Thoracic aorta (tissue), 2 donors: ENCODE measurements at places on chromosomes 13 and 19.

DNA sequence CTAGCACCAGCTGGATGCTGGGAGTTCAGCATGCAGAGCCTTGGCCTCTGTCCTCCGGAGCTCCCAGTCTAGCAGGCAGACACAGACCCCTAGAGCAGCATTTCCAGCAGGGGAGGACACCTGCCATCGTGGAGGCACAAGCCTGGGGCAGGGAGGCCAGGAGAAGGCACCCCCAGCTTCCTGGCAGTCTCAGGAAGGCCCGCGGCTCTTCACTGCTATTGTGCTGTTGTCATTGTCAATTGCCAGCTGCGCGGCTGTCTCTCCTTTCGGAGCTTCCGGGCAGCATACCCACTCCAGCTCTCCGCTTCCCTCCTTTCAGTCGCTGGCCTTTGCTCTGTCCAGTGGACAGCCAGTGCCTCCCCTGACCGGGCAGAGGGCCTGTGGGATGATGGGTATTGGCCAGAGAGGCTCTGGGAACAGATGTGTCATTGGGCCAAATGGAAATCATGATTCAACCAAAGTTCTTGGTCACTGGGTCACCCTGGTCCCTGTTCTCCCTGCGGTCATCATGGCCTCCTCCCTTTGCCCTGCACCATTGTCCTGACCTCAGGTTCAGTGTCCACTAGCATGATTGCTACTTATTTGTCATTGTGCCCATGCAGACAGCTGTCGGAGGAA lies 93.0 kb downstream of the SLC7A1 start:
- no peak for DNase-seq

DNA sequence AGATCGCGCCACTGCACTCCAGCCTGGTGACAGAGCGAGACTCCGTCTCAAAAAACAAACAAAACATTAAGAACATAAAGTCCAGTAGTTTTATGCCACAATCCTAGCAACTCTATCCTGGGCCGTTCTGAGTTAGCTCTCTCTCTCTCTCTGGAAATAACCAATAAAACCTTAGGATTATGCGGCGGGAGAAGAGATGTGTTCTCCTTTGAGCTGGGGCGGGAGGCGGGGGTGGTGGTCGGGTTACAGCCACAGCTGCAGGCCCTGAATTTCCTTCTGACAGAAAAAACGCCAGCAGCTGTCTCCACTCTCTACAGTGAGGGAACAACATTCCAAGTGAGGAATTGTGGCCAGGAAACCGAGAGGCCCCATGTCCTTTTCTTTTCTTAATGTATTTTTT lies 9.1 kb upstream of the PNMA8A start:
- DNase-seq: no peak

DNA sequence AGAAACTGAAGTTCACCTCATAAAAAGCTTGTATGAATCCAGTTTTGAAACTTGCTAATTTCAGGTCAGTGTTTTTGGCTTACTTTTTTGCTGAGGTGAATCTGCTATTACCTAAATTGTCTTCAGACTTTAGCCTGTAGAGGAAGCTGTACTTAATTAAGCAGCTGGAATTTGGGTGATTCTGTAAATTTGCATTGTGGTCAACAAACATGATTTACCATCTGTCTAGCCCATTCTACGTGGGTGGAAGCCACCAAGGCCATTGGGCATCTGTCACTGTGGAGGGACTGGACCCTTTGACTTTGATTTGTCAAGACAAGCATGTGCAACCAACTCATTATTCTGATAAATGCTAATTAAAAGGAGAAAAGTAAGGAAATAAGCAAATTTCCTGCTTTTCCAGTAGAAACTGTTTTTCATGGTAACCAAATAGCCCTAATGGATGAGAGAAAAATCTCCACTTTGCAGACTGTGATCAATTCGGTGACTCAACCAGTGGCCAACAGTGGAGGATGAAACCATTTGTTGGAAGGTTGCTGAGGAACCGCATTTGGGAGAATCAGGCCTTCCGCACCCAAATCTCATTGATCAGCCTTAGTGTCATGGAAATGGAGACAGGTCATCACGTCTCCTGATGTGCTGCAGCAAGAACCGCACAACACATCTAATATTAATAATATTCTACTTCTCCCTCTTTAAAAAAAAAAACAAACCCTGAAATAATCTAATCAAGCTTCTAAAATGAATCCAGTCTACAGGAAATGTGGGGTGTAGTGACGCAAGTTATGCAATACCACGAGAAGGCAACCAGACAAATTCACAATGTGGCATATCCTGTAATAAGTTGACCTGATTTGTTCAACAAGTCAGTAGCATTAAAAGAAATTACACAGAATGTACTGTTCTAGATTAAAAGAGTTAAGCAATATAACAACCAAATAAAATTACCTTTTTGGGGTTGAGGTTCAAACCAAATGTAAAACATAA lies 54.3 kb downstream of the GARRE1 start:
- DNase-seq: no peak

- DNase-seq: no peak
These were observed 82.4 kb downstream of the RYR1 start for GRCh38 chr19:38515896-38516295.

DNA sequence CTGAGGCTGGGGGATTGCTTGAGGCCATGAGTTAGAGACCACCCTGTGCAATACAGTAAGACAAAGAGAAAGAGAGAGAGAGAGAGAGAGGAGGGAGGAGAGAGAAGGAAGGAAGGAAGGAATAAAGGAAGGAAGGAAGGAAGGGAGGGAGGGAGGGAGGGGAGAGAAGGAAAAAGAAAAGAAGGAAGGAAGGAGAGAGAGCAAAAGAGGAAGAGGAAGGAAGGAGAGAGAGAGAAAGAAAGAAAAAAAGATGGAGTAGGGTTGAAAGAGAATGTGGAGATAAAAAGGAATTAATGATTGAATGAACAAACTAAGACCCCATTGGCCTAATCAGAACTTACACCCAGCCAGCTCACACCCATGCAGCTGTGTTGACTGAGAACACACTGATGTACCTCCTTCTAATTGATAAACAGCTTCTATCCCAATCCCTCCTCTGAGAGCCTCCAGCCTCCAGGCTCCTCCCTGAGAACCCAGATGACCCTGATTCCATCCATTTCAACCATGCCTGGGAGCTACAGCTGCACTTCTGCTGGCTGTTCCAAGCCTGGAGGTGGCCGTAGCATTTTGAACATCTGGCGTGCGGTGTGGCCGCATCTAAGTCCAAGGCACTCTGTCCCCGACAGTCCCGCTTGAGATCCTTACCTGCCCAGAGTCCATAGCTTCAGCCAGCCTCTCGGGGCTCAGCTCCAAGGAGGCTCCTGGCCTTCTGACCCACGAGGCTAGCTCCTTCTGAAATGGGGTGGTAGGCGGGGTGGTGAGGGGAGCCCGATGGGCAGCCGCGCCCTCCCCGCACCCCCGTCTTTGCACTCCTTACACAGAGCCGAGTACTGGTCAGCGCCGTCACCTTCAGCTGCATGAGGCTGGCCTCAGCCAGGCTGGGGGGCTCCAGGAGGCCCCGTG lies 1.1 kb downstream of the PRODH2 start:
- no peak for DNase-seq

GRCh38 chr19:7199613-7200533 lies 94.3 kb downstream of the INSR start:
- no peak for DNase-seq

- no peak for DNase-seq
These were observed 14.8 kb downstream of the DIAPH3 start for GRCh38 chr13:60148918-60149317.

DNA sequence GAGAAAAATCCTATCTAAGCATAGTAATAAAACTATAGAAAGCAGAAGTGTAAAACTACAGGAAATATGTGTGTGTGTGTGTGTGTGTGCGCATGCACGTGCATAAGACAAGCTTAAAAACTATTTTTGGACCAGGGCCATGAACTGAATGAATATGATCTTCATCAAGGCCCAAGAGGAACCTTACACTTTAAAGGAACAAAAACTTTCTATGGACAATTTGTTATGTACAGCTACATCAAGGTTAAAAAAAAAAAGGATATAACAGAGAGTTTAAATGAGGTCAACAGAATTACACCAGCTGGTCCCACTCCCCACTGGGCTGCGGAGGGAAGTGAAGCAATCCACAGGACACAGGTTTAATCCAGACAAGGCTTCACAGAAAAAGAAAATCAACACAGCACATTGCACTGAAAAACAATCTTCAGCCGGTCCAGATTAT lies 151.1 kb downstream of the LHFPL6 start:
- DNase-seq: no peak

DNA sequence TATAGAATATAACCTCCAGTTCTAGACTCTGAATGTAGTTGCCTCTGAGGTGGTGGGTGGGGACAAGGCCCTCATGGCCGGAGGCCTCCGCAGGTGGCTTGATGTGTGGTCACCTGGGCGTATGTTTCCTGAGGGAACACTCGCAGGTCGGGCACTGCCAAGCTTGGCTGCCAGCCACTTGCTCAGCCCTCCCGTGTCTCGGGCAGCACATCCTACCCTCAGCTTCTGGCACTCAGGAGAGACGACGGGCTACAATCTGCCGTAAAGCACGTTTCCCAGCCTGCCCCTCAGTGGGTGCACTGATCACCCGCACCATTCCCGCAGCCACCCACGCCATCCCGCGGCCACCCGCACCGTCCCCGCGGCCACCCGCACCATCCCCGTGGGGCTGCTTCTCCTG lies 15.2 kb downstream of the THOP1 start:
- no peak for DNase-seq

GRCh38 chr13:39049274-39049673 lies 11.0 kb downstream of the NHLRC3 start:
- no peak for DNase-seq

DNA sequence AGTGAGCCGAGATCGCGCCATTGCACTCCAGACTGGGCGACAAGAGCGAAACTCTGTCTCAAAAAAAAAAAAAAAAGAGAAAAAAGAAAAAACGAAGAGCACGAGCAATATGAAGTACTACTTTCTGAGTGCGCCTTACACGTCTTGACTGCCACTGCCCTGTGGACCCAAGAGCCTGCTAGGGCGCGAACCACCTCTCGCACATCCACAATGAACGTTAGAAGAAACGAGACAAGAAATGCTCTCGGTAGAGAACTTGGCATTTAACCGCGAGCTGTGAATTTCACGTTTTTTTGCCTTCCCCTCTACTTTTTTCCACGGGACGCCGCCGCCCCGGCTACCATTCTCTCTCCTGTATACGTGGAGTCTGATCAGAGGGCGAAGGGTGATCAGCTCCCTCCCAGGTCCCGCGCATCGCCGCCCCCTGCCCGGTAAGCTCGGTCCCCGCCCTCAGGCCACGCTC lies 454 bp downstream of the TIMM44 start:
- no peak for DNase-seq

DNA sequence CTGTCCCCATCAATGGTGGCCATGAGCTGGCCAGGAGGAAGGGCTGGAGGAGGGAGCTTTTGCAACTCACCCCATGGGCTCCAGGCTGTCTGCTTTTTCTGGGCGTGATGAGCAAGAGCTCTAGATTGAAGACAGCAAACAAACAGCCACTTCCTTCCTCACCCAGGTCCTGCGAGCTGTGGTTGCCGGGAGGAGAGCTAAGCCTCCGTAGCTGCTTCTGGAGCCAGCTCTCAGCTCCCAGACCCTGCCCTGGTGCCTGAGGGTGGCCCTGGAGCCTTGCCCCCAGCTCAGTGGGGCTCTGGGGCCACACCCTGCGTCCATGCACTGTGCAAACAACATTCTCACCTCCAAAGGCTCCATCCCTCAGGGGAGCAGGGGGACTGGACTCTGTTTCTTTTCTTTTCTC lies 6.2 kb downstream of the MYO1F start:
- DNase-seq: no peak

- DNase-seq: no peak
These were observed 218.0 kb downstream of the IRS2 start for GRCh38 chr13:109568339-109568818.

- no peak for DNase-seq
These were observed 6.1 kb downstream of the AP2A1 start for GRCh38 chr19:49772850-49773432.

DNA sequence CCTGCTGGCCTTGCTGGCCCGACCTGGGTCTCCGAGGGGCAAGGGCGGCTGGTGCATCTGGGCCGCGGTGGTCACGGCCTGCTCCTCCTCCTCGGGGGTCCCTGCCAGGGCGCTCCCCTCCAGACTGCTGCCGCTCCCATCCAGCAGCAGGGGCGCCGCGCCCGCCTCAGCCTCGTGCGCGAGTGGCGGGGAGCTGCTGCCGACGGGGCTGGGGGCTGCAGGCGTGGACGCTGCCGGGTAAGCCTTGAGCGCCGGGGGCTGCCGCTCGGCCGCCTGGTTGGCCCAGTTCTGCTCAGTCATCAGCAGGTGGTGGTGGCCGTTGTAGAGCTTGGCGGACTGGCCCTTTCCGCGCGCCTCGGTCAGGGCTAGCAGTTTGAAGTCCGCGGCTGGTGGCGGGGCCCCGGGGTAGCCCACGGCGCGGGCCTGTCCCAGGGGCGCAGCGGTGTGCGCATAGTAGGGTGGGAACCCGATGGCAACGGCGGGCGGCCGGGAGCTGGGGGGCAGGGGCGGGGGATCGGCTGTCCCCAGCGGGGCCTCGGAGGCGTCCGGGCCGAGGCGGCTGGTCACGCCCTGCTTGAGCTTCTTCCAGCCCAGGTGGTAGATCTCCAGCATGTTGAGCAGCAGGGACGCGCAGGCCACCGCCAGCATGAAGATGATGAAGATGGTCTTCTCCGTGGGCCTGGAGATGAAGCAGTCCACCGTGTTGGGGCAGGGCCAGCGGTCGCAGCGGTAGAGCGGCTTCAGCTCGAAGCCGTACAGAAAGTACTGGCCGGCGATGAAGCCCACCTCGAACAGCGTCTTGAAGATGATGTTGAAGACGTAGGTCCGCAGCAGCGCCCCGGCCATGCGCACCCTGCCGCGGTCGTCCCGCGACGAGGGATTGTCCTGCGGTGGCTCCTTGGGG lies 18.6 kb downstream of the GJA3 start:
- DNase-seq: no peak

DNA sequence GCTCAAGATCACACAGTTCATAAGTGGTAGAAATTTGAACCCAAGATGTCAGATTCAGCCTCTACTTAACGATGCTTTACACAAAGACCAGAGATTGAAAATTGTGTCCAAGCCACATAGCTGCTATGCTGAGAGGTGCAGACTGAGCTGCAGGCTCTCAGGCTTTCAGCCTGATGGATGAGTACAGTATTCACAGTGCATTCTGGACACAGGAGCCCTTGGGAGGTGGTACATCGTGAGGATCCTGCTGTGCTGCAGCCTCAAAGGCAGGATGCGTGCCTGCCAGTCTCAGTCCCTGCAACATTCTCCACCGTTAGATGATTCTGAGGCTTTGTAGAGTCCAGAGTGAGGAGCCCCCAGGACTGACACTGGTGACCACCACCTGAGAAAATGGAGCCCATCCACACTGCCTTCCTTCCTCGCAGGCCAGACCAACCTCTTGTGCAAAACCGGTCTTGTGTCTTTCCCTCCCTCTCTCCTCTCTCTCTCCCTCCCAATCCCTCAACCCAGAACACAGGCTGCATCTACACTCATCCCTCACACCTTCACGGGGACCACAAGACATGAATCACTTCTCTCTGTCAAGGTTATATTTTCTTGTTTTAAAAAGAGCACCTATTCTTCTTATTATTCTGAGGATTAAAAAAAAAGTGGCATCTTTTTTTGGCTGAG lies 203.4 kb upstream of the ZNF507 start:
- DNase-seq: no peak

- DNase-seq: no peak
These were observed 133.1 kb downstream of the TNFRSF19 start for GRCh38 chr13:23703246-23703860.
